ENCODE measurements at places on chromosomes 4 and X.

DNA sequence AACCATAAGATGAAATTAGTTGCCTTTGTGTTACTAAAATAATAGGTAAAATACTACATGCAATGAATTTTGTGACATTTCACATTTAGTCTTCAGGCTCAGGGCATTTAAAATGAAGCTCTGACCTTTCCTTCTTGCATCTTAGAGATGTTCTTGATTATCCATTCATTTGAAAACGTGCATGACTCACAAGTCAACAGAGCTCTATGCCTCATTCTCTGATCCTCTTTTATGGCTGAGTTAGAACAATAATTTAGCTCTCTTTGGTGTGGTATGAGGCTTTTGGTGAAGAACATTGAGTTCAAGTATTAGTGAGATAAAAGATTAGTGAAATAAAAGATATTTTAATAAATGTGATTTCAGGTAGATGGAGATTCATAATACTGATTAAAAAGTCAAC lies 66.5 kb downstream of the TIGD2 start:
- DNase-seq: no peak

GRCh38 chr4:18571301-18571761 lies 549.8 kb upstream of the LCORL start:
- no peak for DNase-seq

DNA sequence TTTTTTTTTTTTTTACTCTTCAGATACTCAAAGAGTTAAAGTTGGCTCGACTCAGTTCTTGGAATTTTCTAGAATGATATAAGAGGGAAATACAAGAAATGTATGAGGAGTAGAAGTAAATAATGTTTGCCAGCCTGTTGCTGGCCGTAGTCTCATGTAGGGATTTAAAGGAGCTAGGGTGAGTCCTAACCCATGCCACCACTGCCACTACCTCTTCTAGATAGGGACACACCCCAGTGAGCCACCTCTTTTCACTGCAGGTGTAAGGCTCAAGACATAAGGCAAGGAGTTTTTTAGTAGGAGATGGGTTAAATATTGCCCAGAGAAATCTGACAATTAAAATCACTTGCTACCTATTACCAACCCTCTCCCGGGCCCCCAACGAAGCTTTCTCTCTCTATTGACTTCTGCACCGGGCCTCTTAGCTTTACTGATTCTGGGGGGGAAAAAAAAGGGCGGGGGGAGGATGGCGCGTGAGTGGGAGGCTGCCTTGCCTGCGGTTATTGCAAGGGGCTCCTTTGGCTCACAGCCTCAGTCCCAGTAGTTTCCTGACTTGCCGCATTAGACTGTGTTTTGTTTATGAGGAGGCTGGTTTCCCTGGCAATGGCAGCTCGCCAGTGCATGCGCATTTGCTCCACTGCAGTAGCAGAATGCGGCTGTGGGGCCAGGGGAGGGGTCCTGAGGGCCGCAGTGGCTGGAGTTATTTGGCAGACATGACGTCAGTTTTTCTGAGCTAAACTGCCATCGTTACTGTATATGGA lies 3.0 kb downstream of the LINC00632 start:
- no peak for DNase-seq

- no peak for DNase-seq
Measured at GRCh38 chr4:184406958-184407391, 67.4 kb downstream of the IRF2 start.

- DNase-seq: no peak
Measured at GRCh38 chrX:150085881-150086280, 147.6 kb upstream of the EOLA2 start.

- DNase-seq: no peak
Measured at GRCh38 chr4:65508168-65508567, 162.1 kb downstream of the EPHA5 start.

DNA sequence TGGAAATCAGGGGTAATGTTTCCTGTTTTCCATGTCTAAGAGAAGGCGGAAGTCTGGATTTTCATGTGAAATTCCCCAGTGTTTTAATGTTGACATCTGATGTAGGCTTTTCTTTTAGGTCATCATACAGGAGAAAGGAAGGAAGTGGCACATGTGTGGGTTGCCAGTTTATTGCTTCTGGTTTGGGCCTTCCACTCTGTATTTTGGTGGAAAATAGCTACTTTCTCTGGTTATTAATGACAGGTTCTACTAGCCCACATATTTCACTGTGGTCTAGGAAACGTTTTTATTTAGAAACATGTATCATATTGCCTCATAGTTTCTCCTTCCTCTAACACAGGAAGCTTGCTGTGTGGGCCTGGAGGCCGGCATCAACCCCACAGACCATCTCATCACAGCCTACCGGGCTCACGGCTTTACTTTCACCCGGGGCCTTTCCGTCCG lies 7.2 kb downstream of the PDHA1 start:
- DNase-seq: no peak

GRCh38 chrX:154370300-154371016 lies 4.0 kb downstream of the FLNA start:
- DNase-seq: no peak

- DNase-seq: no peak
Measured at GRCh38 chr4:16772366-16772850, 126.0 kb downstream of the LDB2 start.

GRCh38 chrX:19072372-19072771 lies 49.9 kb downstream of the ADGRG2 start:
- DNase-seq: no peak

GRCh38 chr4:152655272-152656129 lies 24.3 kb downstream of the TMEM154 start:
- DNase-seq: no peak

- no peak for DNase-seq
Measured at GRCh38 chr4:1091561-1091995, 21.8 kb downstream of the RNF212 start.

GRCh38 chr4:45925809-45926208 lies 198.0 kb downstream of the GABRG1 start:
- DNase-seq: no peak

- no peak for DNase-seq
Measured at GRCh38 chr4:173748353-173748752, 218.3 kb upstream of the HAND2 start.

GRCh38 chrX:12570859-12571501 lies 220.2 kb upstream of the PRPS2 start:
- DNase-seq: no peak

DNA sequence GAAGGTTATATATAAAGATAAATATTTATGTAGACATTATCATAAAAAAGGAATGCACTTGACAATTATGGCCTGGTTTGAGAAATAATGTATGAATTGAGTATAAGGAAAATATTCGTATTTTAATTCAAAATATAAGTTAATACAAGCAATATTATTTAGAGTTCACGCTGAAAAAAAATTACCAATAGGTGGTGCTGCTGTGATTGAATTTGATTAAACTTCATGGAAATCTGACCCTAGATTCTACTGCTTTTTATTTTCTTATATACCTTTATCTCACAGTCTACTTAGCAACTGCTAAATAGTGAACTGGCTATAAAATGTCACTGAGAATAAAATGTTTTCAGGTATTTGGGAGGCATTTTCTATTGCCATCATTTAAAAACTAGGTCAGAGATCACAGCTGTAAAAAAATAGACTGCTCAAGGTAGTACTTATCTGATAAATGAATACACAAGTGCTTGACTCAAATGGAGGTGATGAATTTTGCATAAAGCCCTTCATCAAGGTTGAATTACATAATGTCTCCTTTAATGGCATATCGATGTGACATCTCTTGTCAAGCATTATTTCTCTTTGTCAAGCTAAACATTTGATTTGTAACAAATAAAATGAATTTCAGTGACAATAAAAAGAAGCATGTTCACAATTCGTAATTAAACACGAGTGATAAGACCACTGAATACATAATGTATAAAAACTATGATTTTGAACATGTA lies 1638.8 kb upstream of the PCDH7 start:
- no peak for DNase-seq

DNA sequence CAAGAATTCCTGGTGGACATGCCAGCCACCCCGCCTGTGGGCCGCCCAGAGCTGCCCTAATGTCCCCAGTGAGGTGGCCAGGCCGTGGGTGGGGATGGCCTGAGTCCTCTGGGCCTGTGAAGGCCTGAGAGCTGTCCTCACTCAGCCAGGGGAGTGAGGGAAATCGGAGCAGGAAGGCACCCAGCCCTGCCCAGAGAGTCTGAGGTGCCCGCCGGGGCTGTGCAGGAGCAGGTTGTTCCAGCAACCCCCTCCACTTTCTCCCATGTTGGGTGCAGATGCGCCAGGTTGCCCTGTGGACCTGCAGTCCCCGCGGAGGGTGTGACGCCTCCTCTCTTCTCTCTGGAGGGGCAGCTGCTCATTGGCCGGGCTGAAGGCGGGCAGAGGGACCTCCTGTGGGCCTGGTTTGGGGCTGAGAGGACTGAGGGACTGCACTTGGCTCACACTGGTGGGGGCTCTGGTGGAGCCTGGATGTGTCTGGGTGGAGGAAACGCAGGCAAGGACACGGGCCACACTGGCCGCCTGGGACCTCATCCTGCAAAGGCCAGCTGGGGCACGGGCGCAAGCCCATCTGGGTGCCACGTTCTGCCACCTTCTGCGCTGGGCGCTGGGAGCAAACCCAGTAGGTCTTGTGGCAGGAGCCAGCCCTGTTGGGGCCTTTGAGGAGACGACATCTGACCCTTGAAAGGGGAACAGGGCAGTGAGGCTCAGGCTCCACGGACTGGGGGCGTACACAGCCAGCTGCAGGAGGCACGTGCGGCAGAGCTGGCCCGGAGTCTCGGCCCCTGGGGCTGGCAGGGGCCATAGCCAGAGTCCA lies 14.0 kb downstream of the DOK7 start:
- DNase-seq: no peak

- no peak for DNase-seq
Measured at GRCh38 chr4:23333556-23333945, 556.3 kb downstream of the PPARGC1A start.

DNA sequence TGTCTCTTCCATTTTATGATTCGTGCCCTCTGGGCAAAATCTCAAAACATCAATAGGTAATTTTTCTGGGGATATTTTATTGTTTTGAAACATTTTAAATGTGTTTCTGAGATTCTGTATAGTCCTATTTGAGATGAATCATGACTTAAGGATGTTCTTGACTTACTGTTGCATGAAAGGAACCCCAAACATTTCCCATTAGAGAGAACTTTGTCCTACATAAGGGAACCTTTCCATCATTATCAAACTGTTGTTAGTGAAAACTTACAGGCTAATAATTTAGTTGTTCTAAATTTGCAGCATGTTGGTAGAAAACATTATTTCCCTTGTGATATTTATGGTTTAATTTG lies 523.3 kb downstream of the PPARGC1A start:
- DNase-seq: no peak

DNA sequence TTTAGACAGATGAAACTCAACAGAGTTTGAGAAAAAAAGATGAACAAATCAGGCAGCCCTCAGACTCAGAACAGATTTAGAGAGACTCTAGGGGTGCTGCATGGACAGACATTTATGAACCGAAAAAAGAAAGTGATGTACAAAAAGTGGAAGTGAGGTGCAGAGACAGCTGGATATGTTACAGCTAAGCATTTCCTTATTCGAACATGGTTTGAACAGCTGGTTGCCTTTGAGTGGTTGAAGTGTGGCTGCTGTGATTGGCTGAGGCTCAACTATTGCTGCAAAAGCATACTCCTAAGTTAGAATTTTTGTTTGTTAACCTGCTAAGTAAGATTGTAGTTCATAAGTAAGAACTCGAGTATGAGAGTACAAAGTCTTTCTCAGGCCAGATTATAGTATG lies 331.5 kb upstream of the PABPC4L start:
- no peak for DNase-seq

DNA sequence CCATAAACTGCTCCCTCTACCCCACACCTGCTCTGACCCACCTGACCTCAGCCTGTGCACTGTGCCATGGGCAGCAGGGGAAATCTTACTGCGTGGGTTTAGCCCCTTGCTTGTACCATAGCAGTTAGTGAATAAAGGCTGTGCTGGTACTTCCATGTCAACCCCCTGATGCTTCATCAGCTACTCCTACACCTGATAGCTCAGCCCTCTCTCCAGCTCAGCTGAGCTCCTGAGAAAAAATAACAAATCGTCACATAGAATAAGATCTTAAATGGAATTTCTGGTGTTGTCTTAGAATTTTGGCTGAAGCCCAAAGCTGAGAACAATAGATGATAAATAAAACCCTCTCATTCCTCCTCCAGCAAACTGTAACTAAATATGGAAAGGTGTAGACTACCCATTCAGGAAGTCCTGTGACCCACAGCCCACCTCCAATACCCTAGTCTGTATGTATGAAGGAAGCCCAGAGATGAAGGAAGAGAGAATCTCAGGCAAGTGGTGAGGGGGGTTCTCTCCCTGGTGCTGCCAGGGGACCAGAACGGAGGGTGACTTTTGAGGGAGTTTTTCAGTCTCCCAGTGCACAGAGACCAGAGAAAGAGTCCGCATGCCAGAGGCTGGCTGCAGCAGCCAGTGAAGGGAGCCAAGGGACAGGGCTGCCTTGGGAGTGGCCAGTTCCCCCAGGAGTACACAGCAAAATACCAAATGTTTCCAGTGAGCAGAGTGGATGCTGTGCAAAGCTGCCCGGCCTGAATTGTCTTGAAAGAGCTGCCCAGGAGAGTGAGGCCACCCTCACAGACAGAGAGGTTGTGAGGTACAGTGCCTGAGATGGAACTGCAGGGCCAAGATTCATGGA lies 227.3 kb downstream of the QDPR start:
- no peak for DNase-seq

- no peak for DNase-seq
Measured at GRCh38 chrX:28039258-28039657, 58.0 kb upstream of the DCAF8L1 start.
